ENCODE measurements at places on chromosomes 1 and 21.

GRCh38 chr1:58418283-58419228 lies 128.0 kb downstream of the OMA1 start:
- H3K27me3 ChIP-seq, result no peaks in the 10 kb centered on the region
- H3K4me1 ChIP-seq, result no peaks in the 10 kb centered on the region
- no peak overlapping the region for H3K27ac ChIP-seq
- H3K4me3 ChIP-seq, result no peak overlapping the region
- DNase-seq, result no peak

DNA sequence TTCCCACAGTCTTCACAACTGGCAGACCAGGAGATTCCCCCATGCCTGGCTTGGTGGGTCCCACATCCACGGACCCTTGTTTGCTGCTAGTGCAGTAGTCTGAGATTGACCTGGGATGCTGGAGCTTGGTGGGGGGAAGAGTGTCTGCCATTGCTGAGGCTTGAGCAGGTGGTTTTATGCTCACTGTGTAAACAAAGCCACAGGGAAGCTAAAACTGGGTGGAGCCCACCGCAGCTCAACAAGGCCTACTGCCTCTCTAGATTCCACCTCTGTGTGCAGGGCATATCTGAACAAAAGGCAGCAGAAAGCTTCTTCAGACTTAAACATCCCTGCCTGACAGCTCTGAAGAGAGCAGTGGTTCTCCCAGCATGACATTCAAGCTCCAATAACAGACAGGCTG lies 177.3 kb upstream of the ETV3 start:
- H3K36me3 ChIP-seq, result no peaks in the 10 kb centered on the region
- H3K4me1 ChIP-seq, result no peaks in the 10 kb centered on the region
- H3K27me3 ChIP-seq, result peaks cover 31% of the 10 kb centered on the region
- DNase-seq, result no peak

GRCh38 chr1:41495210-41495948 lies 10.9 kb upstream of the EDN2 start:
- no peaks in the 10 kb centered on the region for H3K36me3 ChIP-seq
- peak overlapping the region; percentile 39 for H3K4me3 ChIP-seq
- DNase-seq, result peak; percentile 34
- no peak overlapping the region for H3K27ac ChIP-seq
- H3K4me1 ChIP-seq, result peaks cover 3% of the 10 kb centered on the region
- peaks cover 12% of the 10 kb centered on the region for H3K27me3 ChIP-seq

- peak overlapping the region; percentile 98 for H3K27ac ChIP-seq
- no peaks in the 10 kb centered on the region for H3K27me3 ChIP-seq
- peak overlapping the region; percentile 93 for H3K4me3 ChIP-seq
- DNase-seq, result peak; percentile 52
Observed at GRCh38 chr1:114510274-114511031, 550 bp downstream of the TRIM33 start.

DNA sequence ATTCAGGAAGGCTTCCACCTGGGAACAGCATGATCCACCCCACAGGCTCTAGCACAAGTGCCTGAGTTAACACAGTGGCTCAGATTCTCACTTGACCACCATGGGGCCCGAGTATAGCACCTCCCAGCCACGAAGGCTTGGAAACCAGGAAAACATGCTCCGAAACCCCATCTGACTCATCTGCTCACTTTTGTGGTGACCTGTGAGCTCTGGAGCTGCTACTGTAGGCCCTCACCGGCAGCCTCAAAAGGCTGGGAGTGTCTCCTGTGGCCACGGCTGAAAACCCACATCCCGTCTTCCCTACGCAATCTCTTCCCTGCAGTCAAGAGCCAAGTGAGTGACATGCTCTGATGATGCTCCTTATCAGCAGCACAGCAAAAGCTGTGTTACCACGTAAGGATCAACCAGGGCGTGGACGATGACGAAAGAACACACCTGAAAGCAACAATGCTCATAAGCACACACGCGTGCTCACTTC lies 81.4 kb downstream of the TGFBR3 start:
- peaks cover 74% of the 10 kb centered on the region for H3K4me1 ChIP-seq
- peak overlapping the region; percentile 95 for H3K27ac ChIP-seq
- peaks cover 2% of the 10 kb centered on the region for H3K27me3 ChIP-seq
- peaks cover 29% of the 10 kb centered on the region for H3K36me3 ChIP-seq
- H3K4me3 ChIP-seq, result peak overlapping the region; percentile 69
- peak; percentile 91 for DNase-seq

DNA sequence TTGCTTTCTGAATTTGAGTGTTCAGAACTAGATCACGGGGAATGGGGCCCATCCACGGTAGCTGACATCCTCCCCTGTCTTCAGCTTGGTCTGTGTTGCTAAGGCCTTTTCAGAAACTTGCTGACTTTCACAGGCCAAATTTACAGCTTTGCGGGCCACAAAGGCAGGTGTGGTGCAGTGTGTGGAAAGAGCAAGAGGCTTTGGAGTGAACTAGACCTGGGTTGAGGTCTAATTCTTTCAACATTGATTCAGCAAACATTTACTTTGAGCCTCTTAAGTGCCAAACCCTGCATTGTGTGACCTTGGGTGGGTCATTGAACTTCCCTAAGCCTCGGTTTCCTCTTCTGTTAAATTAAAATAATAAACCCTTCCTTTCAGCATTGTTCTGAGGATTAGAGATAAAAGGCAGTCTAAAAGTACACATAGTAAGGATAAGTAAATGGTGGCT lies 24.3 kb downstream of the STPG1 start:
- H3K27me3 ChIP-seq, result no peaks in the 10 kb centered on the region
- no peak for DNase-seq
- no peak overlapping the region for H3K27ac ChIP-seq

GRCh38 chr1:93758842-93759515 lies 77.3 kb upstream of the BCAR3 start:
- no peaks in the 10 kb centered on the region for H3K27me3 ChIP-seq
- peaks cover 32% of the 10 kb centered on the region for H3K4me1 ChIP-seq
- DNase-seq, result peak; percentile 68
- peaks cover 2% of the 10 kb centered on the region for H3K36me3 ChIP-seq

- H3K4me1 ChIP-seq, result no peaks in the 10 kb centered on the region
- no peaks in the 10 kb centered on the region for H3K36me3 ChIP-seq
- no peaks in the 10 kb centered on the region for H3K27me3 ChIP-seq
- no peak overlapping the region for H3K27ac ChIP-seq
- H3K4me3 ChIP-seq, result no peak overlapping the region
- DNase-seq, result no peak
Observed at GRCh38 chr1:204591473-204592090, 75.4 kb downstream of the MDM4 start.

- no peak for DNase-seq
- H3K27me3 ChIP-seq, result peaks cover 62% of the 10 kb centered on the region
- no peaks in the 10 kb centered on the region for H3K36me3 ChIP-seq
- no peak overlapping the region for H3K4me3 ChIP-seq
- no peak overlapping the region for H3K27ac ChIP-seq
Observed at GRCh38 chr1:37033355-37034101, 787 bp downstream of the GRIK3 start.

GRCh38 chr1:246533371-246533905 lies 26.4 kb upstream of the SMYD3 start:
- no peaks in the 10 kb centered on the region for H3K4me1 ChIP-seq
- H3K4me3 ChIP-seq, result no peak overlapping the region
- no peak for DNase-seq

DNA sequence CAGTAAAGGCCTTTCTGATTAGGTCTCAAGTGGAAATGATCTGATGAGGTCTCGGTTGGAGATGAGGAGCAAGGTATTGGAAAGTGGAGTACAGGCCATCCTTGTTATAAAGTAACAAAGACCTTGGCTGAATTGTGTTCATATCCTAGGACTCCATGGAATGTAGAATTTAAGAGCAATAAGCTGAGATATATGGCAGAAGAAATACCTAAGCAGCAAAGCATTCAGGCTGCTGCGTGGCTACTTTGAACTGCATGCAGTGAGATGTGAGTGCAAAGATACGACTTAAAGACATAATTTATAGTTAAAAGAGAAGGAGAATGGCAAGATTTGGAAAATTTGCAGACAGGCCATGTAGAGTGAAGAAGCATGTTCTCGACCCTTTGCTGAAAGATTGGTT lies 11.2 kb upstream of the XPR1 start:
- H3K36me3 ChIP-seq, result no peaks in the 10 kb centered on the region
- no peaks in the 10 kb centered on the region for H3K4me1 ChIP-seq
- no peak for DNase-seq
- peaks cover 5% of the 10 kb centered on the region for H3K27me3 ChIP-seq
- no peak overlapping the region for H3K4me3 ChIP-seq

GRCh38 chr1:218284377-218284916 lies 646 bp upstream of the RRP15 start:
- H3K27ac ChIP-seq, result peak overlapping the region; percentile 75
- H3K27me3 ChIP-seq, result peaks cover 7% of the 10 kb centered on the region
- H3K4me3 ChIP-seq, result peak overlapping the region; percentile 91
- peaks cover 31% of the 10 kb centered on the region for H3K4me1 ChIP-seq

DNA sequence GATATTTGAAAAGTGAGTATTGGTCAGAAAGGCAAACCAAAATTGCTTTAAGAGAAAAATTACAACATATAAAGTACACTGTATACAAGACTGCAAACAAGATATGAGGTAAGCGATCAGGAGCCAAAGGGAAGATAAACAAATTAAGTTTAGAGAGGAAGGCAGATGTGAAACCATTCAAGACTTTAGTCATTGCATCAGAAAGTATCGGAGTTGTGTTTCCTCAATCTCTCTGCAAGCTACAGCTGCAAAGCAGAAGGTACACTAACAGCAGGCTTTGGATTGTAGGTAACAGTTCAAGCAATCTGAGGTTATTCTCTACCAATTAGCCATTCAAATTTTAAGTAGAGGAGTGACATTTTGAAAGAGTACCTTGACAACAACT lies 21.3 kb upstream of the TLCD4 start:
- H3K36me3 ChIP-seq, result no peaks in the 10 kb centered on the region
- H3K27ac ChIP-seq, result no peak overlapping the region
- no peaks in the 10 kb centered on the region for H3K27me3 ChIP-seq
- H3K4me3 ChIP-seq, result no peak overlapping the region
- DNase-seq, result no peak
- no peaks in the 10 kb centered on the region for H3K4me1 ChIP-seq

GRCh38 chr1:82597649-82598048 lies 796.9 kb downstream of the ADGRL2 start:
- no peaks in the 10 kb centered on the region for H3K36me3 ChIP-seq
- no peaks in the 10 kb centered on the region for H3K4me1 ChIP-seq
- no peak overlapping the region for H3K27ac ChIP-seq
- no peaks in the 10 kb centered on the region for H3K27me3 ChIP-seq
- no peak for DNase-seq
- H3K4me3 ChIP-seq, result no peak overlapping the region

GRCh38 chr21:30502041-30502440 lies at the start of gene KRTAP19-5:
KRTAP19-5 (minus strand) TSS chr21:30502141; CDS start chr21:30502090, 51 bp downstream.
- no peak for DNase-seq
- no peaks in the 10 kb centered on the region for H3K36me3 ChIP-seq
- H3K27ac ChIP-seq, result no peak within 1 kb of the TSS
- no peak within 1 kb of the TSS for H3K4me3 ChIP-seq
- no peaks in the 10 kb centered on the region for H3K4me1 ChIP-seq

DNA sequence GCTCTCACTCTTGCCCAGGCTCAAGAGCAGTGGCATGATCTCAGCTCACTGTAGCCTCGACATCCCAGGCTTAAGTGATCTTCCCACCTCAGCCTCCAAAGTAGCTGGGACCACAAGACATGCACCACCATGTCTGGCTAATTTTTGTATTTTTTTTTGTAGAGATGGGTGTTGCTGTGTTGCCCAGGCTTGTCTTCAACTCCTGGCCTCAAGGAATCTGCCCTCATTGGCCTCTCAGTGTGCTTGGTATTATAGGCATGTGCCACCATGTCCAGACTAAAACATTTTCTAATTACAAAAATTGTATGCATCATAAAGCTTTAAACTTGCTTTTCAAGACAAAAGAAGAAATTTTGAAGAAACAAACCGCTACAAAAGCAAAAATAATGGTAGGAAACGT lies 20.1 kb downstream of the CBR1 start:
- peaks cover 3% of the 10 kb centered on the region for H3K4me1 ChIP-seq
- DNase-seq, result no peak
- peaks cover 8% of the 10 kb centered on the region for H3K27me3 ChIP-seq
- H3K4me3 ChIP-seq, result no peak overlapping the region
- H3K27ac ChIP-seq, result no peak overlapping the region
- peaks cover 9% of the 10 kb centered on the region for H3K36me3 ChIP-seq

DNA sequence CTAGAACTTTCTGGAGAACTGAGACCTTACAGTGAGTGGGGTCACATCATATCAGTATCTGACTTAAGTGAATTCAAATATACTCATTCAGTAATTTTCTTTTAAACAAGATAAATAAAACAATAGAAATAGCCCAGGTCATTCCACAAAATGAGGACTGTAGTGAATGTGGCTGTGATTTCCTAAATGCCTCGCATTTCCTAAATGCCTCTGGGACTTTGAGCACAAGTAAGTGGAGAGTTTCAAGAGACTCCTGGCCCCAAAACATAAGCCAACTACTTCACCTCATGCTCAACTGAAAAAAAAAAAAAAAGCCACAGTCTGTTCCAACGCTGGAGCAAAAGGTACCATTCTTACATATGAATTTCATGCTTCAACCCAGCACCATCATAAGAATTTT lies 81.5 kb downstream of the ZNF281 start:
- H3K4me1 ChIP-seq, result no peaks in the 10 kb centered on the region
- peaks cover 10% of the 10 kb centered on the region for H3K27me3 ChIP-seq
- H3K27ac ChIP-seq, result no peak overlapping the region
- H3K36me3 ChIP-seq, result no peaks in the 10 kb centered on the region

DNA sequence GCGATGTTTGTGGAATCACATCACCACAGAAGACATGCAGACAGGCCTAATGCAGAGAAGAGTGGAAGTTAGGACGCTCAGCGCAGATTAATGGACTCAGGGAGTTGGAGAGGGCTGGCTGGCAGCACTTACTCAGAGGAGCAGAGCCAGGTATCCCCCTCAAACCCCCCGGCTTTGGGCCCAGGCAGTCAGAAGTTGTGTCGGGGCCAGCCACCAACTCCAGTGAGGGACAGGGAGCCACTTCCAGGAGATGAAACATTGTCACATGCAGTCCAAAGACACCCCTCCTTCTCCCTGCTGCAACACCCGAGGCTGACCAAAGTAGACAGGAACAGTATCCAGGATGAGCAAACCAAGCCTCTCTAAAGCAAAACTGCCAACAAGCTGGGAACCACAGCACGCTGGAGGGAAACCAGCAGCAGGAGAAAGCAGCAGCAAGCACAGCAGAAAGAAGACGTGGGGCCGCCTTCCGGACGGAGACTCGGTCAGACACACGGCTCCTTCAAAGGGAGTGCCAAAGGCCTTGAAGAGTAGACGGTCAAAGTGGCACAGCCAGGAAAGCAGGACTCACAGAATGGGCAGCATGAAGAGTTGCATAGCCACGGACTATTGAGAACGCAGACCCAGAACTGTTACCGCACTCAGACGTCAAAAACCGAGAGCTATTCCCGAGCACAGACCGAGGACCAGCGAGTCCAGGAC lies 149.3 kb downstream of the PCBP3 start:
- no peaks in the 10 kb centered on the region for H3K27me3 ChIP-seq
- H3K36me3 ChIP-seq, result no peaks in the 10 kb centered on the region
- H3K4me3 ChIP-seq, result no peak overlapping the region
- no peak for DNase-seq

- no peak for DNase-seq
- H3K4me1 ChIP-seq, result no peaks in the 10 kb centered on the region
- no peak overlapping the region for H3K4me3 ChIP-seq
- no peak overlapping the region for H3K27ac ChIP-seq
- H3K27me3 ChIP-seq, result peaks cover 4% of the 10 kb centered on the region
Observed at GRCh38 chr1:236706183-236706582, 19.9 kb downstream of the ACTN2 start.

All from activated CD4-positive, alpha-beta memory T cell treated with anti-CD3 and anti-CD28 coated beads, Interleukin-2, amount 10 ng/mL, durations not matched to agents 7 days and 5 days (primary cell).